Bronchial epithelial cell (primary cell): ENCODE measurements at places on chromosomes 3 and 15. TPM values are rescaled to one million over a fixed set of nuclear protein-coding genes. Genes with fewer than 3 reads are reported as not detected.

- DNase-seq: no peak
Measured at GRCh38 chr3:100114413-100115030, at the start of gene FILIP1L. FILIP1L (minus strand) TSS chr3:100114501.

DNA sequence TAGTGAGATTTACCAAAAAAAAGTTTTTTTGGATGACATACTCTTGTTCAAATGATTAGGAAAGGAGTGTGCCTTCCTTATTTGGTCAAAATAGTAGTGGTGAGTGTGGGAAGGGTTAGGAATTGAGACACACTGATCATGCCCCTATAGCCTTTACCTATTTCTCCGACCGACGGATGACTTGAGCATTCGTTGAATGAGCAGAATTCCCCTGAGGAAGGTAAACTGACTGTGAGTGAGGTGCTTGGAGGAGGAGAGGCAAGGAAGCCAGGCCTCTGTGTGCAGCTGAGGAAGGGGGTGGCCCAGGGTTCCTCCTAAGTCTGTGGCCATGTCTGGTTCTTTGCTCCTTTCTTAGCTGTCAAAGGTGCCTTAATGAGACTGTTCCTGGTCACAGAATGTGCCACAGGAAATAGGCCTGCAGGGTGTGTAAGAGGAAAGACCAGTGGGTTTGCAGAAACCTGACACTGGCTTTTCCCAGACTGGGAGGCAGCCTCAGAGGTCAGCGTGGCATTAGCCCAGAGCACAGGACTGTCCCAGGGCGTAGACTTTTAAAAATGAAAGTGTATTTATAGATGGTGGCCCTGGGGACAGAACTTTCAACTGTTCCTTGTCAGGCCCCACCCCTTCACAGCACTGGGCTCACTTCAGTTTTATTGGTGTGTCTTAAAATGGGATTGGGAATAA, 307.7 kb upstream of the C2CD4B start:
- no peak for DNase-seq

The PLEKHO2 gene
- 4.2 and 5.9 TPM in 2 replicates for total RNA-seq

The PML gene
- total RNA-seq: 7.6 and 8.3 TPM in 2 replicates

The SNX1 gene
- 26.4 and 28.7 TPM in 2 replicates for total RNA-seq
